ENCODE measurements at places on chromosomes 6 and 20.

DNA sequence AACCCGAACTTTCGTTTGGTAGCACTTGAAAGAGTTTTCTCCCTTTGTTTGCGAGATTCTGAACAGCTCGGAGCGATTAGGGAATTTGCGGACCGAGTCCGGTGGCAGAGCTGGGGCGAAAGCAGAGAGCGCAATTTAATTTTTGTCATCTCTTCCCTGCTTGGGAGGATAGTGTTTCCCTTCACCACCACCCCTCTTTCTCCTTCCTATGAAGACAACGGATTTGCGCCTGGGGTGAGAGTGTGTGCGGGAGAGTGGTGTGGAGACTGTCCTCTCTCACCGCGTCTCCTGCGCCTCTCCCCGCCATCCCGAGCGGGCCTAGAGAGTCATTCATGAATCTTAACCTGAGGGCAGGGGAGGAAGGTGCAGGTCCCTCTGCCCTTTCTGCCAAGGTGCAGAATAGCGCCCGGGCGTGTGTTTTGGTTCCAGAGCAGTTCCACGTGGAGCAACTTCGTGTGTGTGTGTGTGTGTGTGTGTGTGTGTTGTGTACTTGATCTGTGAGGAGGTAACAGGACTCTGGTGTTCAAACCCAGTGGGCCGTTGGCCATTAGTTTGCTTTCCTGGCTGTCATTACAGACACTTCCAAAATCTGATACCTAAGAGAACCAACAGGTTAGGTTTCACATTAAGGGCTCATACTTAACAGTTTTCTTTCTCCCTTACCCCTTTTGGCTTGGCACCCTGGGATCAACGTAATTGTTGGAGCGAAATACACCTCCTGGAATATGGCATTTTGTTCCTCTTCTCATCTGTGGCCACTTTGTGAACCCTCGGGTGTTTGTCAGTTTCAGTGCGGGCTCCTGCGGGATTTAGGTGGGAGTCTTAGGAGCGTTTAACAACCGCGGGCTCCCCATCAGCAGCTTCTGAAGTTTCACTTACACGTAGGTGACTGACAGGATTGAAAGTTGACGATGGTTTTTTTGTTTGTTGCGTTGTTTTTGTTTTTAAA, 1.8 kb downstream of the EYA4 start:
- DNase-seq, result no peak

DNA sequence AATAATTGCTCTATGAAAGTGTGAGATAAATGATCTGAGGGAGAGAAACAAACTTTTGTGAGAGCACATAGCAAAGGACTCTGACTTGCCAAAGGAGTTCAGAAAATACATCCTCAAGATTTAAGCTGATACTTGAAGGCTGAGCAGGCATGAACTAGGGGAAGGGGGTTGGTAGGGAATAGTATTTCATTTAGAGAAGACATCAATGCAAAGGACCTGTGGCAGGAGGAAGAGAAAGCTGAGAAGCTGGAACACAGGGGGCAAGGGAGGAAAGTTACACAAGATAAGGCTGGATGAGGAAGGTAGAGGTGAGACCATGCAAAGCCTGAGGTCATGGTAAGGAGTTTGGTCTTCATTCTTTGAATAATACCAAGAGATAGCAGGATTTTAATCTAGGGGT, 50.6 kb downstream of the NCOA6 start:
- no peak for DNase-seq

- DNase-seq, result no peak
Observed at GRCh38 chr6:66065313-66065712, 358.3 kb upstream of the EYS start.

DNA sequence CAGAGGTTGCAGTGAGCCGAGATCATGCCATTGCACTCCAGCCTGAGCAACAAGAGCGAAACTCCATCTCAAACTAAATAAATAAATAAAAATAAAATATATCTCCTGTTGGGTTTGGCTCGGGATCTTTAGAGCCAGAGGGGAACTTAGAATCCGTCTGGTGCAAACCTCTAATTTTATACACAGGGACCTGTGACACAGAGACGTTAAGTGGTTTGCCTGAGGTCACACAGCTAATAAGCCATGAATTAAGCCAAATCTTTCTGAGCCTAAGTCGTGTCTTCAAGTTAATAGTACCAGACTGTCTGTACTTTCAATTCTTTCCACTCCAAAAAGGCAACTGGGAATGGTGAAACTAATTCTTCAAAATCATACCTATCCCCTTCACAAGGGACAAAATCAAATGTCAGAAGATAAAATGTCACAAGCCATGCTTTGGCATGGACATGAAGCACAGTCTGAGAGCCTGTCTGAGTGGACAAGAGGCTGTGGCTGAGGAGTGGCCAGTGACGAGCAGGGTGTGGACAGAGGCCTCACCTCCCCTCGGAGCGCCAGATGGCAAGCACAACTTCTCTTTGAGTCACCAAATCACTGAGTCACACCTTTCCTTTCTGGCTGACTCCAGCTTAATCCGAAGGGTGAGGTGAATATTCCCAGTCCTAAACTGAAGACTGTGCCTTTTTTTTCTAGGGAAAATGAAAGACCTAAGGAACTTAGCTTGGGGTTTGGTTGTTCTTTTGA, 177.4 kb downstream of the TFAP2A start:
- DNase-seq, result no peak

- no peak for DNase-seq
Observed at GRCh38 chr6:28496099-28496779, 19.4 kb downstream of the GPX6 start.

DNA sequence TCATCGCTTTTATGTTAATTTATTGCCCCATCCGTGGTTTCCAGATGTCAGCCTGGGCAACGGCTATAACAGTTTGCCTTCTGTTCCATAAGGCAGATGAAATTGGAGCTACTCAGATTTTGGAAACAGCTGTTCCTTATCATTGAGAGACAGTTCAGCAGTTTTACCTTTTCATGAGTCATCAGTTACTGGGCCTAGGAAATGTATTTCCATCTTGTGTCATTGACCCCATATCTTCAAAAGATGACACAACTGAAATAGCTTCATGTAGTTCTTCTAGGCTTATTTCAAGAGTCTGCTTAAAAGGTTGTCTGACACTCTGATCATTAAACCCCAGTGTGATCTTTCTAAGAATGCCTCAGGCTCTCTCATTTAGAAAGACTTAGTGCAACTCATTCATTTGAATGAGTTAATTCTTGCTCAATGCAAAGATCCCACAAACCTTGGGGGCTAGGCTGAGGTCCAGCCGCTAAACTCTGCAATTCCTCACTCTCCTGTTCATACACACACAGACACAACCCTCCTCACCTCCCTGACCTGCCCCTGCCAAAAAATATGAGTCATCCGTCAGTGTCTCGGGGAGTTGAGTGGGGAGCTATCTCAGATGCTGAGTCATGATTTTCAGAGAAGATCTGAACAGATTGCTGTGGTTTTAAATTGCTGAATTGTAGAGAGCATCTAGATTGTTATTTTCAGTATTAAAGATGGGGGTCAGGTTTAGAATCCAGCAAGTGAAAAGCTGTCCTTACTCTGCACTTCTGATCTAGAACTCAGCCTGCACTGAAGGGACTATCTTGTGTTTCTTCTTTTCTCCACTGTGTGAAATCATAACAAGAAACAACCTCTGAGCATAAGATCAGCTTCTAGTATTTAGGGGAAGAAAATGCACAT, 61.8 kb downstream of the RPP40 start:
- peak; percentile 14 for DNase-seq

- no peak for DNase-seq
Observed at GRCh38 chr6:44054721-44055559, 72.3 kb downstream of the MRPL14 start.

- DNase-seq, result no peak
Observed at GRCh38 chr6:150579611-150580010, 20.1 kb upstream of the PLEKHG1 start.

GRCh38 chr20:41462372-41463161, 95.9 kb upstream of the EMILIN3 start:
- no peak for DNase-seq

- DNase-seq, result no peak
Observed at GRCh38 chr20:40610730-40611129, 78.3 kb downstream of the MAFB start.
